ENCODE measurements at places on chromosomes 5 and 9. TPM values are rescaled to one million over a fixed set of nuclear protein-coding genes. Genes with fewer than 3 reads are reported as not detected.

GRCh38 chr9:99055384-99055783, 49.5 kb upstream of the TGFBR1 start:
- no peak for DNase-seq
- no peaks in the 10 kb centered on the region for H3K27me3 ChIP-seq
- H3K27ac ChIP-seq, result no peak overlapping the region
- no peaks in the 10 kb centered on the region for H3K36me3 ChIP-seq
- H3K4me1 ChIP-seq, result no peaks in the 10 kb centered on the region
- no peak overlapping the region for H3K4me3 ChIP-seq

- H3K27me3 ChIP-seq, result no peaks in the 10 kb centered on the region
- no peaks in the 10 kb centered on the region for H3K4me1 ChIP-seq
- H3K4me3 ChIP-seq, result no peak overlapping the region
- no peaks in the 10 kb centered on the region for H3K36me3 ChIP-seq
- DNase-seq, result no peak
These were observed 661.6 kb upstream of the C9orf72 start for GRCh38 chr9:28234894-28235277.

- H3K27me3 ChIP-seq, result no peaks in the 10 kb centered on the region
- H3K36me3 ChIP-seq, result no peaks in the 10 kb centered on the region
- H3K4me3 ChIP-seq, result no peak overlapping the region
- DNase-seq, result no peak
- no peak overlapping the region for H3K27ac ChIP-seq
- H3K4me1 ChIP-seq, result no peaks in the 10 kb centered on the region
These were observed 672 bp upstream of the KCNT1 start for GRCh38 chr9:135701067-135701958.

GRCh38 chr5:56515011-56515410, 281.9 kb upstream of the ANKRD55 start:
- H3K36me3 ChIP-seq, result no peaks in the 10 kb centered on the region
- H3K4me1 ChIP-seq, result no peaks in the 10 kb centered on the region
- H3K27me3 ChIP-seq, result no peaks in the 10 kb centered on the region
- no peak overlapping the region for H3K4me3 ChIP-seq
- DNase-seq, result no peak

GRCh38 chr9:76336027-76336426, 58.2 kb downstream of the RFK start:
- no peaks in the 10 kb centered on the region for H3K36me3 ChIP-seq
- H3K4me1 ChIP-seq, result no peaks in the 10 kb centered on the region
- DNase-seq, result no peak
- no peak overlapping the region for H3K4me3 ChIP-seq
- H3K27ac ChIP-seq, result no peak overlapping the region

- no peak overlapping the region for H3K4me3 ChIP-seq
- H3K4me1 ChIP-seq, result peaks cover 29% of the 10 kb centered on the region
- no peaks in the 10 kb centered on the region for H3K27me3 ChIP-seq
- no peak overlapping the region for H3K27ac ChIP-seq
- no peak for DNase-seq
- H3K36me3 ChIP-seq, result peaks cover 11% of the 10 kb centered on the region
These were observed 5.4 kb downstream of the HSPA9 start for GRCh38 chr5:138569782-138570181.

Gene TRPM3
- 0.66 TPM for total RNA-seq

Data from gastrocnemius medialis (tissue), 4 donors.